ENCODE measurements at places on chromosomes 3 and 15.

- no peak for DNase-seq
Observed at GRCh38 chr3:29887451-29887850, 606.6 kb downstream of the RBMS3 start.

- no peak for DNase-seq
Observed at GRCh38 chr3:61315871-61316270, 64.6 kb upstream of the FHIT start.

GRCh38 chr3:7508821-7509220 lies 647.9 kb downstream of the GRM7 start:
- no peak for DNase-seq

DNA sequence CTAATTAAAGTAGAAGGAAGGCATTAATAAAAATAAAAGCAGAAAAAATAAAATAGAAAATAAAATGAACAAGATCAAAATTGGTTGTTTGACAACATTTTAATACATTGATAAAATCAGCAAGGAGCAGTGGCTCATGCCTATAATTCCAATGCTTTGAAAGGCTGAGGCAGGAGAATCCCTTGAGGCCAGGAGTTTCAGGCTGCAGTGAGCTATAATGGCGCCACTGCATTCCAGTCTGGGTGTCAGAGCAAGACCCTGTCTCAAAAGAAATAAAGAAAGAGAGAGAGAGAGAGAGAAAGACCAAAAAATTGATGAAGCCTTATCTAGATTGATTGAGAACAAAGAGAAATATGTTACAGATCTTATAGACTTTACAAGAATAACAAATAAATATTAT lies 2.1 kb downstream of the XCR1 start:
- no peak for DNase-seq

DNA sequence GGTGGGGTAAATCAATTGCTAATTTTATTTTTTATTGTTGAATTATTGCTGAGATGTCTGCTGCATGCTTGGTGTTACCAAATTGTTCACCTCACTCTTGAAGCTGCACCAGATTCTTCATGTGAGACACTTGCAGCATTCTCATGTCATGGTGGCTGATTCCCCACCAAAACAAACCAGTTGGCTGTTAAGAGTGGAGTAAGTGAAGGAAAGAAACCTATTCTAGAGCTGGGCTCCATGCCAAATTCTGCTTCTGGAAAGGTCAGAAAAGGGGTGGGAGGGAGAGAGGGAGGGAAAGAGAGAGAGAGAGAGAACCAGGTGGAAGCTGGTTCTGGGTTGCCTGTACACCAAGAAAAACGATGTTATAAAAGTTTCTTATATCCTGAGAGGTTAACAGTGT lies 317.5 kb upstream of the THRB start:
- DNase-seq: no peak
